Activated T-cell treated with anti-CD3 and anti-CD28 coated beads for 24 hours (primary cell): ENCODE measurements at places on chromosomes 3 and 15.

DNA sequence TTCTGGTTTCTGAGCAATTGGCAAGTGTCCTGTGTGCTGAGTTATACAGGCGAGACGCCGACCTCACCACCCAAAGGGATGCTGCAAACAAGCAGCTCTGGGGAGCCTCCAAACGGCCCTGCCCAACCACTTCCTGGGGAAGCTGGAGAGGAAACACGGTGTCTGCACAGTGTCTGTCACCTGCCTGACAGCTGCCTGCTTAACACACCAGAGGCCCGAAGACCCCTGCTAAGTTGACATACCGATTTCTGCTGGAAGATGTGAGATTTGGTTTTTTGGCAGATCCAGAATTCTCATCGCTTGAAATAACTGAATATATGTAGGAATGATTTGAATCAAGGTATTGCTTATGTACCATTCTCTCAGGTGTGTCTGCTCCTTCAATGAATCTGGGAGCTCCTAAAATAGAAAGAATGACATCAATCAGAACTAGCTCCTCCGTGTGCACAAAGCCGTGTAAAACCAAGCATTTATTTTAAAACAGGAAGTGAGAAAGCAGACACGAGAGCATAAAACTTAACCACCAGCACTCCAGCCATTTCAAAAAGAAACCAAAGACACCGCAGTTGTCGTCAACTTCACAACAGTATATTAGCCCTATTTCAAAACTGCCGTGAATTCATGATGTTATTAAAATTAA, 27.2 kb downstream of the LRRC2 start:
- DNase-seq: peak; percentile 58

GRCh38 chr3:107250221-107250620, 127.0 kb upstream of the CCDC54 start:
- no peak for DNase-seq

GRCh38 chr3:28053759-28054158, 187.7 kb upstream of the CMC1 start:
- peak; percentile 33 for DNase-seq

GRCh38 chr3:129518038-129518561, 10.3 kb upstream of the RHO start:
- DNase-seq: no peak
